ENCODE measurements at places on chromosomes 3 and 15. TPM values are rescaled to one million over a fixed set of nuclear protein-coding genes. Genes with fewer than 3 reads are reported as not detected.

GPR62 gene
- total RNA-seq = 0.41 TPM

PKM gene
- total RNA-seq = 951 TPM

ADIPOQ gene
- 0.31 TPM for total RNA-seq

ADPRH gene
- 11.2 TPM for total RNA-seq

VGLL4 gene
- 75.6 TPM for total RNA-seq

SLC12A8 gene
- 9.0 TPM for total RNA-seq

UTS2B gene
- total RNA-seq = not detected

LMAN1L gene
- total RNA-seq = not detected

THSD4 gene
- total RNA-seq = 43.2 TPM

GOLGA8Q gene
- total RNA-seq = 1.2 TPM

CAMKV gene
- 0.51 TPM for total RNA-seq

MEIS2 gene
- total RNA-seq = 42.1 TPM

COL8A1 gene
- total RNA-seq = 22.4 TPM

ISLR gene
- 119 TPM for total RNA-seq

C3orf18 gene
- total RNA-seq = 25.1 TPM

SLCO2A1 gene
- total RNA-seq = 1.5 TPM

KNL1 gene
- total RNA-seq = 13.0 TPM

CYP11A1 gene
- 0.21 TPM for total RNA-seq

ACTRT3 gene
- total RNA-seq = 1.7 TPM

BLOC1S6 gene
- 73.8 TPM for total RNA-seq

GASK1A gene
- 11.2 TPM for total RNA-seq

QRICH1 gene
- total RNA-seq = 88.7 TPM

GLDN gene
- 3.0 TPM for total RNA-seq

DUOX2 gene
- total RNA-seq = 2.1 TPM

IL17RD gene
- total RNA-seq = 46.1 TPM

EBLN2 gene
- 12.9 TPM for total RNA-seq

ATP13A5 gene
- total RNA-seq = 0.31 TPM

TJP1 gene
- 76.2 TPM for total RNA-seq

P2RY13 gene
- 1.2 TPM for total RNA-seq

SCAANT1 gene
- total RNA-seq = not detected

SEMA3F gene
- total RNA-seq = 43.3 TPM

BFSP2 gene
- not detected for total RNA-seq

DAZL gene
- not detected for total RNA-seq

SLC6A20 gene
- 1.2 TPM for total RNA-seq

SPESP1 gene
- total RNA-seq = 1.8 TPM

B3GALNT1 gene
- 27.5 TPM for total RNA-seq

FBLN2 gene
- total RNA-seq = 84.3 TPM

P2RY1 gene
- 16.9 TPM for total RNA-seq

SOX14 gene
- total RNA-seq = not detected

SEMA6D gene
- 34.9 TPM for total RNA-seq

STRIT1 gene
- total RNA-seq = 3.9 TPM

LAMB2 gene
- 581 TPM for total RNA-seq

PPARG gene
- total RNA-seq = 8.2 TPM

CAND2 gene
- total RNA-seq = 58.5 TPM

ADAMTS7 gene
- 16.3 TPM for total RNA-seq

RETNLB gene
- total RNA-seq = not detected

TICRR gene
- 3.2 TPM for total RNA-seq

CDHR4 gene
- total RNA-seq = not detected

RASL12 gene
- 32.8 TPM for total RNA-seq
